ENCODE measurements at places on chromosomes 7 and 10. TPM values are rescaled to one million over a fixed set of nuclear protein-coding genes. Genes with fewer than 3 reads are reported as not detected.

Gene PLEKHS1
- total RNA-seq, result not detected

Gene CYP2E1
- 0.13 TPM for total RNA-seq

DNA sequence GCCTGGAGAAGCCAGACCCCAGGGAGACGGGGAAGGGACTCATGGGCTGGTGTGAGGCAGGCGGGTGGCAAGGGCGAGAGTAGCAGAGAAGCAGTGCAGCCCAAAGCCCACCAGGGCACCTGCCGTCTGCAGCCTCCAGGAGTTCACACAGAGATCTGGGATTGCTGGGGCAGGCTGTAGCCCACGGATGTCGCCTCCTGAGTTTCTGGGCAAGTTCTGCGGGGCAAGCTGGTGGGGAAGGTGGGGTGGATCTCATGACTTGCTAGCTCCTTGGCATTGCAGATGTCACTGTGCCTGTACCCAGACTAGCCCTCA is 6.0 kb downstream of the ADCK2 start:
- DNase-seq, result no peak

Gene ZNF365
- 0.59 TPM for total RNA-seq

DNA sequence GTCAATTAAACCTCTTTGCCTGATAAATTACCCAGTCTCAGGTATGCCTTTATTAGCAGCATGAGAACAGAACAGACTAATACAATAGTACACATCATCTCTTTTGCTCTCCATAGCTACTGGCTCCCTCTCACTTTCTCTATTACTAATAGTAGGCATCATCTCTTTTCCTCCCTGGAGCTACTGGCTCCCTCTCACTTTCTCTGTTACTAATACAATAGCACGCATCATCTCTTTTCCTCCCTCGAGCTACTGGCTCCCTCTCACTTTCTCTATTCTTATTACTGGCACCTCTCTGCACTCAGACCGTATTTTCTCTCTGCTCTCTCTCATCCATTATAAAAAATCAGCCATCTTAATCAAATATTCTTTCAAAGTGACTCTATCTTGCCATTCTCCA is 37.1 kb downstream of the SLC25A13 start:
- DNase-seq, result no peak

GRCh38 chr7:148116195-148116594 is 474.4 kb upstream of the C7orf33 start:
- DNase-seq, result no peak

DNA sequence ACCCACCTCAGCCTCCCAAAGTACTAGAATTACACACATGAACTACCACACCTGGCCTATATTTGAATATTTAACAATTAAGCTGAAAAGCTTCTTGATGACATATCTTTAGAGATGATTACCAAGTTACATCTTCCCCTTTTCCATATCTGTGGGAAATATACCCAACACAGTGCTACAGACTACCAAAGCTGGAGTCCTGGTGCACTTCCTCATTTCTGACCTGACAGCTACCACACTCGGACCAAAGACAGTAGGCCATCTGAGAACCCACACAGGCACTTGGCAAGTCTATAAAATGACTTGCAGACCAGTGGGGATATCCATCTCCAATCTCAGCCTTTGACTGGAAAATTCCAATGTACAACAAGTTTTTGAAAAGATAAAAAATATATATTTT is 270.4 kb upstream of the KLF14 start:
- no peak for DNase-seq

DNA sequence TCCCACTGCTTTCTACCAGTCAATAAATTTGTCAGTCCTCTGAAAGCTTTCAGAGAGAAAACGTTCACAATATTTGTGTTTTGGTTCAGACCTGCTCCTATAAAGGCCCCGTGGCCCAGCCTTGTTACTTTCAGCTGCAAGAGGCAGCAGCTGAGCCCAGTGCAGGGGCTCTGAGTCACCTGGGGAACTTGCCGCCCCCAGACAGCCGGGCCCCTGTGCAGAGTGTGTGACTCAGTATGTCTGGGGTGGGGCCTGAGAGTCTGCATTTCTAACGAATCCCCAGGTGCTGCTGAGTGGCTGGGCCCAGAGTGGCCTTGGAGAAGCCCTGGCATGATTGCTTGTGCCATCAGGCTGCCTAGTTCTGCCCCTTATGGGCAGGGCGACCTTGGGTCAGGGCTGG is 303.5 kb downstream of the PAXIP1 start:
- DNase-seq, result no peak

Gene LDB3
- 0.18 TPM for total RNA-seq

DNA sequence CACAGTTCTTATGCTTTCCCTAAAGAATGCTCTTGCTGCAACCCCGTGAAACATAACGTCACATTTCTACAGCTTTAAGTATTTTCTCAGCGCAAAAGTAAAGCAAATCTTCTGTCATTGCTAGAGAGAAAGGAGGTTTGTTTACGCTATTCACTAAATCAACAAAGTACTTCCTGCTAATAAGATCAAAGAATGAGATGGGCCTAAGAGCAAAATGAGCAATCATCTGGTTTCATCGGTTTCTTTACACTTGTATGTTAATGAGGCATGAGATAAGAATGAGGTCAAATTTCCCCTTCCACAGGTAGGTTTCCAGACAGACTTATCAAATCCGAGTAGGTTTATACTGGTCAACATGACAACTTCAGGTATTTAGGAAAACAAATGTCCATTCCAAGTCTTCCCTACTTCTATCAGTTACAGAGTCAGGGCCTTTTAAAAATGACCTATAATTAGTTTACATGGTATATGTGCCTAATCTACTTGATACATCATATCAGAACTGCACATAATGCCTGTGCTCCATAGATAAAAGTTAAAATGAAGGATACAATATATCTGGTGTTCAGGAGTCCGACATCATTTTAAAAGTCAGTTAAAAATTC is 8.4 kb downstream of the USP6NL start:
- DNase-seq, result no peak

Gene TMEM176A
- not detected for total RNA-seq

Gene SVOPL
- 1.4 TPM for total RNA-seq

GRCh38 chr7:152527610-152528032 is 91.8 kb upstream of the KMT2C start:
- DNase-seq, result no peak

Gene ASAH2B
- total RNA-seq, result 8.6 TPM

- DNase-seq, result no peak
Observed at GRCh38 chr7:112970771-112971170, 115.9 kb downstream of the GPR85 start.

GRCh38 chr10:106740-107139 is 28.5 kb upstream of the ZMYND11 start:
- DNase-seq, result no peak
